CD4-positive, alpha-beta memory T cell (primary cell): ENCODE measurements at places on chromosomes 4 and X. TPM values are rescaled to one million over a fixed set of nuclear protein-coding genes. Genes with fewer than 3 reads are reported as not detected.

Gene DDIT4L
- total RNA-seq = not detected

DNA sequence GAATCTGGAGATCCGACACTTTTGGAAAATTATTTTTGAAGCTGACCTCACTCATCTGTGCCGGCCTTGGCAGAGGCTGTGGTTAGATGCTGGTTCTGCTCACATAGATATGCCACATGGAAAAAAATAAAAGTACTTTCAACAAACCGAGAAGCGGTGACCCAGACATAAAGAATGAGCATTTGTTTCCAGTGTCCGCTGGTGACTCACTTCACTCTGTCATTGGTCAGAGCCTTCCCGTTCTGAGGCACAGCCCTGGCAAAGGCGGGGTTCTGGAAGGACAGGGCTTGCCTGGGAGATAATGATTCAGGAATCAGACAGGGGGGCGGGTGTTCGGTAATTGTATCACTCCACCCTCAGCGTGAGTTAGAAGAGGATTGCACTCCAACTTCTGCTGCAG, 172.4 kb upstream of the MXRA5 start:
- no peak overlapping the region for H3K27ac ChIP-seq
- no peak overlapping the region for H3K4me3 ChIP-seq
- no peaks in the 10 kb centered on the region for H3K27me3 ChIP-seq
- H3K4me1 ChIP-seq = no peaks in the 10 kb centered on the region
- DNase-seq = no peak

DNA sequence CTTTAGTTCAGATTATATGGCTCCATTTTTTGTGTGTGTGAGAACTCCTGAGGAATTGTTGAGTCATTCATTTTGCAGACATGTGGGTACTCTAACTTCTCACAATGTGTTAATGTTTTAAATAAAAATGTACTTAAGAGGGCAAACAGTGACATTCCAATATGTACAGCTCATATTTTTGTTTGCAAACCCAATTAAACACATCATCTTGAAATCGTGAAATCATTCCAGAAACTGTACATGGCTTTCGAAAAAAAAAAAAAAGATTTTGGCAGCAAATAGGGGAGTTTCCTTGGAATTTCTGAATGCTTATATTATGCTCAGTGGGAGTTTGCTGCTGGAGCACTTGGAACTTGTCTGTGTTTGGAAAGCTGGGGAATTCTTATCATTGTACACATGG, 85.0 kb downstream of the HPGD start:
- DNase-seq = no peak
- H3K36me3 ChIP-seq = no peaks in the 10 kb centered on the region
- no peak overlapping the region for H3K27ac ChIP-seq
- H3K4me3 ChIP-seq = no peak overlapping the region
- no peaks in the 10 kb centered on the region for H3K27me3 ChIP-seq

Gene GAGE2A
- not detected for total RNA-seq

GRCh38 chrX:23936180-23936579, 28.4 kb downstream of the CXorf58 start:
- no peaks in the 10 kb centered on the region for H3K36me3 ChIP-seq
- peaks cover 13% of the 10 kb centered on the region for H3K4me1 ChIP-seq
- DNase-seq = no peak
- no peak overlapping the region for H3K27ac ChIP-seq
- no peaks in the 10 kb centered on the region for H3K27me3 ChIP-seq
- H3K4me3 ChIP-seq = no peak overlapping the region

Gene PDZD4
- total RNA-seq = 4.4 TPM

GRCh38 chr4:126757219-126757618, 875.5 kb upstream of the INTU start:
- H3K36me3 ChIP-seq = no peaks in the 10 kb centered on the region
- no peak overlapping the region for H3K4me3 ChIP-seq
- H3K27ac ChIP-seq = no peak overlapping the region
- no peaks in the 10 kb centered on the region for H3K27me3 ChIP-seq
- H3K4me1 ChIP-seq = no peaks in the 10 kb centered on the region
- no peak for DNase-seq

- H3K36me3 ChIP-seq = no peaks in the 10 kb centered on the region
- no peak overlapping the region for H3K27ac ChIP-seq
- H3K27me3 ChIP-seq = no peaks in the 10 kb centered on the region
- DNase-seq = no peak
- H3K4me1 ChIP-seq = no peaks in the 10 kb centered on the region
These were observed 639.9 kb downstream of the SPOCK3 start for GRCh38 chr4:166594326-166594946.

- H3K27ac ChIP-seq = no peak overlapping the region
- H3K27me3 ChIP-seq = no peaks in the 10 kb centered on the region
- DNase-seq = no peak
- no peaks in the 10 kb centered on the region for H3K36me3 ChIP-seq
- H3K4me3 ChIP-seq = no peak overlapping the region
These were observed 7.4 kb downstream of the CFAP97 start for GRCh38 chr4:185196437-185196836.

DNA sequence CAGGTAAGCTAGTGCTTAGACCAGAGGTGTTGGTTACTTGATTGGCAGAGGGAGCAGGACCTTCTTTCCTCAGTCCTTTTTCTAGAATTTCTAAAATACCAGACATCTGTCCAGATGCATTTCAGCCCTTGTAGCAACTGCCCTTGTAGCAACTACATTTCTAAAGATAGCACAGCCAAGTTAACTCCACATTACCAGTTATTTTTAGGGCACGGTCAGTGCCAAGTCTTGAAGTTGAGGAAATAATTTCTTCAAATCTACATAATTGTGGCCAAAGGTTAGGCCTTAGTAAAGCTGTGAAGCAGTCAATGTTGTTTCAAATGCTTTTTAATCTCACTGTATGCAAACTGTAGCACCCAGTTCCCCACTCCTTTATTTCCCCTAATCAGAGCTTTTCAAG, 62.9 kb downstream of the MID1IP1 start:
- no peaks in the 10 kb centered on the region for H3K36me3 ChIP-seq
- no peaks in the 10 kb centered on the region for H3K27me3 ChIP-seq
- no peak for DNase-seq

- no peak for DNase-seq
- no peaks in the 10 kb centered on the region for H3K36me3 ChIP-seq
- no peaks in the 10 kb centered on the region for H3K4me1 ChIP-seq
- H3K27ac ChIP-seq = no peak overlapping the region
- no peak overlapping the region for H3K4me3 ChIP-seq
These were observed 123.6 kb downstream of the PDHA2 start for GRCh38 chr4:95963456-95963855.
